ENCODE measurements at places on chromosomes 3 and 15.

GRCh38 chr3:46942481-46943236, 33.9 kb downstream of the CCDC12 start:
- DNase-seq: no peak

GRCh38 chr3:190513409-190514370, at the start of gene IL1RAP:
Gene IL1RAP (plus strand): TSS chr3:190514085. CDS start chr3:190564290, 50,205 bp downstream.
- peak; percentile 91 for DNase-seq

DNA sequence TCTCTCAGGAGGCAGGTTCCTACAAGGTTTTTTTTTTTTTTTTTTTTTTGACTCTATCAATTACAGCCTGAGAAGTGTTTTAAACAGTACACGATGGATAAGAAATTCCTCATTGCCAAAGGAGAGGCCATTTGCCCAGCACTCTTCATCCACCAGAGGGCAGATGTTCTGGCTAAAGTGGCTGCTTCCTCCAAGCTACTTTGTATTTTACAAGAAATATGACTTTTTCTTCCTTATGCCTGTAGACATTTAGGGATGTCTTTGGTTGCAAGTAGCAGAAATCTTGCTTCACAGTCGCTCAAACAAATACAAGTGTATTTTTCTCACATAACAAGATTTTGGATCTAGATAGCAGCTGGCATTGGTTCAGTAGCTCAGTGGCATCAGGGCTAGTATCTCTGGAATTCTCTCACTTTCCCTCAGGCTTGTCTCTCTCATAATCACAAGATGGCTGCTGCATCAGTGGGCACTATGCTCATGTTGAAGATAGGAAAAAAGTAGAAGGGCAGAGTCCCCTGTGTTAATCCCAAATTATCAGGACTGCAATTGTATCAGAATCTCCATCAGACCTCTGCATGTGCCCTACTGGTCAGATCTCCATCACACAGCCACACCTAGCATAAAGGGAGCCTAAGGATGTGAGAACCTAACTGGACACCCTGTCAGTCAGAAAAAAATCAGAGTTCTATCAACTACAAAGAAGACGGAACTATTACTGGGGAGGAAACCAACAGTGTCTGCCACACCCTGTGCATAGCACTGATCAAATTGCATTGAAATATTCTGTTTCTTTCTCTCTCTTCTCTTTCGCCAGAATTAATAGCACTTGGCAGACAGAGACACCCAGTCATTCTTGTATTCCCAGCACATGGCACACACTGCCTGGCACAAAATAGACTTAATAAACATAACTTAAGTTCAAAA, 138.9 kb upstream of the COL8A1 start:
- DNase-seq: no peak

GRCh38 chr15:39593656-39594445, 13.0 kb downstream of the THBS1 start:
- no peak for DNase-seq

DNA sequence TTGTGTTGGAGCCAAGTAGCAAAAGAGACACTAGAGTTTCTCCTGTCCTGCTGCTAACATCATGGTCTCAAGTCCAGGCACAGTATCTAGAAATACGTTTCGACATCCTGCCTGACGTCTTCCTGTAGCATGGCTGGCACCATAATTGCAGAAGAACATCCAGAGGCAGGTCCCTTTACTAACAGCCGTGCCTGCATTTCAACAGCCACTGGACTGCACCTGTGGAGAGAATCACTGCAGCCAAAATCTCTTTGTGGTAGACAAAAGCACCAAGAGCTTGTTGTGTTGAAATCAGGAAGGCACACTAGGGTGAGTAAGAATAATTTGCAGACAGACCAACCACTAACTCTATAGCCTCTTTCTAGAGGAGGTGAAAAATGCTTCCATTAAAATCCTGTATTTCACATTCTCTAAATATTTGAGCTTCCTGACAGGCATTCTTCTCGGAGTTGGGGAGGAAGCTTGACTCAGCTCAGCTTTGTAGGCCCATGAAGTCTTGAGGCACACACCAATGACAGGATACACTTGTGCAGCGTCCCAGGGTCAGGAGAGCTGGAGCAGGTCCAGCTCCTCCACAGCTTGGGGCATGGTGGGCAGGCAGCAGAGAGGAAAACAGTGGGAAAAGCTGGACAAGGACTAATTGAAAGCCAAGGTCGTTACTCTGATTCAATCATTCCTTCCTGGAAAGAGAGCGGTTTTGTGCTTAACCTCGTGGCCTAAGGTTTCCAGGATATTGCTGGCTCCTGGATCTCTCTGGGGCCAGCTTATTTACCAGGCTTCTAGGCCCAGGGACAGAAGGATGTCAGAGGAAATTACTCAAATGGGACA, 244.9 kb downstream of the FAM43A start:
- no peak for DNase-seq

DNA sequence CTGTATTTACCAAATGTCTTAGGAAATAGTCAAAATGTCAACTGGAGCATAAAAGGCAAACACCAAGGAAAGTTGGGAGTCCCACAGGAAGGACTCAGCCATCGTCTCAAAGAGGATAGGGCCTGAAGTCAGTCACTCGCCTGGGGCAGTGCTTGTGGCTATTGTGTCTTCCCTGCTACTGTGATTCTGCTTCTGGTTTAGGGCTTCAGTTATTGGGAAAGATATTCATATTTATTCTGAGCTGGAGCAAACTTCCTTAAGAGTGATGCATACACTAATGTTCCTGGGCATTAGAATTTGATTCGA, 118.1 kb downstream of the EDEM1 start:
- DNase-seq: no peak

GRCh38 chr3:36229496-36229895, 150.8 kb upstream of the STAC start:
- DNase-seq: no peak
